Skin of body (tissue), 3 donors: ENCODE measurements at places on chromosomes 2 and 18. TPM values are rescaled to one million over a fixed set of nuclear protein-coding genes. Genes with fewer than 3 reads are reported as not detected.

The LHCGR gene
- total RNA-seq = 1.5 TPM

GRCh38 chr2:180952082-180952481 is 28.3 kb upstream of the UBE2E3 start:
- DNase-seq = no peak

DNA sequence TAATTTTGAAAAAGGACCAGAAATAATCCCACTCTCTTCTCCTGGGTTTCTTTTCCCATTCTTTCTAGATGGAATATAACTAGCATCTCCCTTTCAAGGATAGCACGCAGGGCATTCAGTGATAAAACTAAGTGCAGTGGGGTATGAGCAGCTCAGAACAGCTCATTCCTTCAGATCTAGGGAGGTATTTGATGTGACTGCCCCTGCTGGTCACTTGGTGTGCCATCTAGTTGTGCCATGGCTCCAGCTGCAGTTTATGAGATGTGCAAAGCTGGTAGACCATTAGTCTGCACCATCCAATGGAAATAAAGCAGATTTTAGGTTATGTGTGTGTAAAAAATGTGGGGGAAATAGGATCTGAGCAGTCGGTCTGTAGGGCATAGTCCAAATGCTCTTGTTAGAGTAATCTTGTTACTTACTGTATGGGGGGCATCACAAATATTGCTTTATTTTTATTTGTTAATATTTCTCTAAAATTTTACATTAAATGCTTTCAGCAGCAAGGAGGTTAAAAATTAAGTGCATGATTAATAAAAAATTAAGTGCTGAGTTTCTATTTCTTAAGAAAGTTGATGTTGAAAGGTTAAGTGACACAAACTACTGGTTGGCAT is 38.9 kb downstream of the CTAGE1 start:
- DNase-seq = no peak

- no peak for DNase-seq
These were observed 445 bp downstream of the C1GALT1C1L start for GRCh38 chr2:43675646-43676321.

GRCh38 chr2:120471166-120471565 is 125.2 kb downstream of the INHBB start:
- DNase-seq = no peak
